Fibroblast of skin of left quadriceps (primary cell): ENCODE measurements at places on chromosomes 7 and 10.

GRCh38 chr7:100053215-100053614 lies 3.6 kb downstream of the ZSCAN21 start:
- no peak for DNase-seq

DNA sequence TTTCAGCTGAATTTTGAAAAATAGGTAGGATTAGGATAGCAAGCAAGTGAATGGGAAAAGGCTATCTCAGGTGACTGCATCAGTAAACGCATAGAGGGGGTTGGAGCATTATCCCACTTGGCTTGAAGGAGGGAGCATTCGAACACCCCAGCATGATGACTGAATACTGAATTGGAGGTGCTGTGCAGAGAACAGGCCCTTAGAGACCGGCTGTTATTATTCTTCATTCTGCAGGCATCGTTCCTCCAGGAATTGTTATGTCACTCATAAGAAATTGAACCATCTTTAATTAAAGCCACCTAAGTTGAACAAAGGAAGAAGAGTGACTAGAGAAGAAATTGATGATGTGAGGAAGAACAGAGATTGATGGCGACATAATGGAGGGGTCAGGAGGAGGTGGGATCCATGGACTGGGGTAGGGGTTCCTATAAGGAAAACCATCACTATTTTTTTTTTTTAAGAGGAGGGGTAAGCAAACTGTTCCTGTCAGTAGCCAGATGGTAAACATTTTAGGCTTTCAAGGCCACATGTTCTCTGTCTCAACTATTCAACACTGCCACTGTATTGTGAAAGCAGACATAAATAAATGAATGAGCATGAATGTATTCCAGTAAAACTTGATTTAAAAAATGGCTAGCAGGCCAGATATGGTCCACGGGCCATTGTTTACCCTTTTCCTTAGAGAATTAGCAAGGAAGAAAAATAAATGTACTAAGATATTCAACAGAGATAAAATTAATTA lies 264.7 kb upstream of the TAC1 start:
- no peak for DNase-seq

DNA sequence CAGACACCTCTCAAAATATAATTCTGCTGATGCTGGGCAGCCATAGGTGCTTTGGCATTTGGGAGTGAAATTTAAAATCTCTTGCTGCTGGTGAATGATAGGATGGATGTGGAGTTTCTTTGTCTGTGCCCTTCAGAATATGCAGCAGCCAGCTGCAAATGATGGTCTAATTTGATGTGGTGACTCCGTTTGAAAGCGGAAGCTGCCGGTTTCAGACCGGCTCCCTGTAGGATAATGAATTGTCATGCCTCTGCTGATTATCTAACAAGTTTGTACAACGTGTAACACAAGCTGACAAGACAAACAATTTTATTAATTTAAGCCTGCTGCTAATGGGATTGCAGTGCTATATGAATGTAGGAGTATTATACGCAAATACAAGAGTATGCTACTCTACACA lies 103.5 kb downstream of the SND1 start:
- DNase-seq: no peak

- DNase-seq: no peak
Measured at GRCh38 chr7:93367254-93367653, 135.1 kb downstream of the VPS50 start.

DNA sequence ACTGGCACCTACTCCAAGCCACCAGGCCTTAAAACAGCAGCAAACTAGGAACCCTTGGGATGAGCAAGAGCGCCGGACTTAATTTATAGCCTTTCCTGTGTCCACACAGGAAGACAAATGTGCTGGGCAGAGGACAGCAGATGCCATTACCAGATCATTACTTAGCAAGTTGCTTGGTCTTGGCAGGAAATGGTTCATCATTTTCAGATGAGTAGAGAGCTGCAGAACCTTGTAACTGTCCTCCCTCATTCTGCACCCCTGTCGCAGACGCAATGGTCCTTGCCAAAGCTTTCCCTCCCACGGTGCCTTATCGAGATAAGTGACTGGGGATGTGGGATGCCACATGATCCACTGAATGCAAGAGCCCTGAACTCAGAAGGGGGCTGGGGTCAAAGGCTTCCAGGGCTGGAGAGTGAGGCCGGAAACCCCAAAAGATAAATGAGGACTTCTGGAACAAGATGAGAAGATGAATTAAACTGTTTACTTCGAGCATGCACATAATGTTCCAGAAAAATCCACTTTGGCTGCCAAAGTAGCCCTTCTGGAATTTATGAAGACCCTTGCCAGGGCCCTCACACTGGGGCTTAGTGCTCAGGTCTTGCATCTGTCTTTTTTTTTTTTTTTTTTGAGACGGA lies 145.6 kb upstream of the ZNF32 start:
- DNase-seq: no peak
